ENCODE measurements at places on chromosomes 2 and 18.

DNA sequence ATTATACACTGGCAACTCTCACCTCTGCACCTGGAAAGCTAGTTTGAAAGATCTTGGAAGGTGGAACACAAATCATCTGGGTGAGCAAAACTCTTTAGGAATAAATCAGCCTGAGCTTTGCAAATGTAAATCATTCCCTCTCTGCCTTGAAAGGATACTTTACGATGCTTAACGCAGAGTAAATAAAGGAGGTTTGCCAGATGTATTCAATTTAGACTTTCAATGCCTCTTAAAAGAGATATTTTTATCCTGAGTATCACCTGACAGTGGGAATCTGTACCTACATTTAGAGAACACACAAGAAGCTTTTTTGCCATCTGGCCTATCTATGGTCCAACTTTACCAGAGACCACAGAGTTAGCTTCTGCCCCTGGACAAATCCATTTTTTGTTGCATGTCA is 983.2 kb upstream of the CDH2 start:
- DNase-seq: no peak

GRCh38 chr18:9079818-9080528 is 22.5 kb upstream of the NDUFV2 start:
- DNase-seq: no peak

- no peak for DNase-seq
Measured at GRCh38 chr2:88187038-88187676, 17.0 kb downstream of the THNSL2 start.

DNA sequence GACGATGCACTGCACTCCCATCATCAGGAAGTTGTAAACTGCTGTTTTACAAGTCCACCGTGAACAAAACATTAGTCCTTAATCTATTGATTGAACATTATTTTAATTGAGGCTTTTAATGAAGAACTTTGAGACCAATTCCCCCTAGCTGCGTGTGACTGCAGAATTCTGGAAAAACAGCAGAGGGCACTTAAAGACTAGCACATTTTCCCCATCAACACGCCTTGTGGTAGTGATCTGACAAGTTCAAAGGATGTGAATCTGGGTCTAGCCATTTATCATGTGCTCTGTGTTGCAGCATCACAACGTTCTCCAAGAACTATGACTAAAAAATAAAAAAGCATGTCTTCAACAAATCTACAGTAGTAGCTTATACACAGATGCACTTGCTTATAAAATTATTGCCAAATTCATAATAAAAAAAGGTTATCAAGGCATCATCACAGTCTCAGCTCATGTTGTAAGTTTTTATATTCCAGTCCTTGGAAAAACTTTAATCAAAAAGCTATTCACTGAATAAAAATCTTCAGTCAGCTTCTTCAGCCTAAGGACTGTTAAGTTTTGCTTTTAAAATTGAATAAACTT is 35.8 kb downstream of the SKOR2 start:
- no peak for DNase-seq

- no peak for DNase-seq
Measured at GRCh38 chr2:156021146-156022040, 311.1 kb downstream of the NR4A2 start.

GRCh38 chr2:163198007-163198406 is 359.4 kb upstream of the KCNH7 start:
- no peak for DNase-seq

DNA sequence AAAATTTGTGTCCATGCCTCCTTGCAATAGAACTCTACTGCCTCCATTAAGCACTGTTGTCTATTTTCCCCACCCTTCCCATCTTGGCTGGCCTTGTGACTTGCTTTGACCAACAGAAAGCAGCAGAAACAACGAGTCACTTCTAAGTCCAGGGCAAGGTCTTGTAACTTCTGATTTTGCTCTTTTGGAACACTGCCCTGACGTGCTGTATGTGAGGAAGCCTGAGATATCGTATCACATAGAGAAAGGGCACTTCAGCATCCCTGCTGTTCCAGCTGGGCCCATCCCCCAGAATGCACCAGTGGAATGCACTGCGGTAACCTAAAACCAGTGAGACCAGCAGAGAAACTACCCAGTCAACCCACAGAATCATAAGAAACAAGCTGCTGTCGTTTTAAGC is 28.1 kb downstream of the NCKAP1 start:
- DNase-seq: no peak

GRCh38 chr2:157182204-157182709 is 75.2 kb upstream of the GALNT5 start:
- no peak for DNase-seq

DNA sequence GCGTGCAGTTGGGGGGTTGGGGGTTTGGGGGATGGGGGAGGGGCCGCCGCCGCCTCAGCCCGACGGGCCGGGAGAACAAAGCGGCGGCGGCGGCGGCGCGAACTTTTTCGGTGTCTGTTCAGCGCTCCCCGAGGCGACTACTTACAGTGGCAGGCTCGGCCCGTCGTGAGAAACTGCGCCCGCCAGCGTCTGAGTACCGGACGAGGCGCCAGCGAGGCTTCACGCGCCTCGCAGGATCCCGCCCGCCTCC is 172 bp downstream of the PRKD3 start:
- DNase-seq: peak; percentile 70

DNA sequence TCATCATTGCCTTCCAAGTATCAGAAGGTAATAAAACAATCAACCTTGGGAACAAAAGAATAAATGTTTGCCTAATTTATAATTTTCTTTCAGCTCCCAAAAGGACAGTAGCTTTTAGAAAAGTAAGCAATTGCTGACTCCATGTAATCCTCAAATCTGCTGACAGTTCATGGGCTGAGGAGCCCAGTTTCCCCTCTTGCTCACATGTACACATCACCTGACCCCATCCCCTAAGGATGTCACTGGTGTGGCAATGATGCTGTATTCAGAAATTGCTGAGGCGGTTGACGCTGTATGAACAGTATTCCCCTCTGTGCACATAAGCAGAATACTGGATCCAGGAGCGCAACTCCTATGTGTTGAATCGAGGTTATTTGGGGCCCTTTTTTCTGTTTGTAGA is 56.1 kb upstream of the LYPD1 start:
- no peak for DNase-seq

DNA sequence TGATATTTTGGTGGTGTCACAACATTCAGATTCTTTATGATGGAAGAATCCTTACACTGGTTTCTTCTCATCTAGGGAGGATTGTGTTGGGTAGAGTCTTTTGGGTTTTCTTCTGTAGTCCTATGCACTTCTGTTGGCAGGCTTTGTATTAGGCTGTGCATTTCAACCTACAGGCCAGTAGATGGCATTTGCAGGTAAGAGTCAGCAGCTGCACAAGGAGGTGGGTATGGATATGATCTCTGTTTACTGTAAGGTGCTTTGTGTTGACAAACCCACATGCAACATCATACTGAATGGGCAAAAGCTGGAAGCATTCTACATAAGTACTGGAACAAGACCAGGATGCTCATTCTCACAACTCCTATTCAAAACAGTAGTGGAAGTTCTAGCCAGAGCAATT is 656.8 kb downstream of the METTL4 start:
- no peak for DNase-seq

- DNase-seq: peak; percentile 39
Measured at GRCh38 chr18:37261246-37261840, 304.3 kb downstream of the CELF4 start.

DNA sequence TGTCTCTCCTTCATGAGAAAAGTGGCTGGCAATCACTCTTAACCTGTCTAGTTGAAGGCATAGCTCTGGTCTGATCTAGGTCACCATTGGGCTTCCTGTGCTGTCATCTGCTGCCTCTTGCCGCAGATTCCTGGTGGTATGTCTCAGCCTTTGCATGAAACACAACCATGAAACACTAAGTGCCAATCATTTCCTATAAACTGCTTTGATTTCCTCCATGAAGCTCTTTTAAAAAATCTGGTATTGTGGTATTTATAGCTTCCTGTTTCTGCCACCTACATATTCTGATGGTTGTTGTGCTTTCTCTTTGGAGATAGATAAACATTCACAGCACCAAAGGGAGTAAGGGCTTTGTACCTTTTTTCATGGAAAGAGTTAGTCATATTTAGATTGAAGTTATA is 120.0 kb upstream of the EPC2 start:
- no peak for DNase-seq

DNA sequence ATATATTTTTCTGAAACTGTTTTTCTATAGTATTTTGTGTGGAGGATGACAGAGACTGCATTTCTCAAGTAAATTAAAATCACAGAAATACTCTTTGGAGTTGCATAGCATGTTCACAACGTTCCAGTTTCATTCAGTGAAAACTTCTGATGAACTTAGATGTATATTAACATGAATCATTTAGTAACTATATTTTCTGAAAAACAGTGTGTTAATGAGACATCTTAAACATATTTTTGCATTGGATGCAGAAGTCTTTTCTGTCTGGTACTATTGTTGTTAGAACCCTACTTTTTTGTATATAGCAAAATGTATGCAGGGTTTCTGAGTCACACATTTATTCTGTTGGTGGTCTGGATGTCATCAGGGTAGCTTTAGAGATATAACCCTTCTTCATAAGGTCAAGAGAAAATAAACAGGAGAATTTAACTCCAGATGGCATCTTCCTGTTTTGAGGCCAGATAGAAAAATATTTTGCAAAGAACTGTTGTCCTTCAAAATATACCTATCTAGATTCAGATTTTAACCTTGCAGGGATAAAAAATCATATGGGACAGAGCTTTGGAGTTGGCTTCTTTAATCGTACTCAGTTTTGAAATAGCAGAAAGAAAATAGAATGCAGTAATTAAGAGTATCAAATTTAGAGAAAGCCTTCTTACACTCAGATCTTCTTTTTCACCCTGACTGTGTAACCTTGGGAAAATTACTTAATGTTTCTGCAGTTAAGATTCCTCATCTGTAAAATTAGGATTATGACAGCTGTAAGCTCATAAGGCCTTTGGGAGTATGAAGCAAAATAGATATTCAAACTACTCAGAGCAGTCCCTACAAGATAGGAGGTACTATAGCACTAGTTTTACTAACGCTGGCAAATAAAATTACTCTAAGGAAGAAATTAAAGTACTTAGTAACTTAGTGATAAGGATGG is 5.3 kb downstream of the COL3A1 start:
- no peak for DNase-seq

DNA sequence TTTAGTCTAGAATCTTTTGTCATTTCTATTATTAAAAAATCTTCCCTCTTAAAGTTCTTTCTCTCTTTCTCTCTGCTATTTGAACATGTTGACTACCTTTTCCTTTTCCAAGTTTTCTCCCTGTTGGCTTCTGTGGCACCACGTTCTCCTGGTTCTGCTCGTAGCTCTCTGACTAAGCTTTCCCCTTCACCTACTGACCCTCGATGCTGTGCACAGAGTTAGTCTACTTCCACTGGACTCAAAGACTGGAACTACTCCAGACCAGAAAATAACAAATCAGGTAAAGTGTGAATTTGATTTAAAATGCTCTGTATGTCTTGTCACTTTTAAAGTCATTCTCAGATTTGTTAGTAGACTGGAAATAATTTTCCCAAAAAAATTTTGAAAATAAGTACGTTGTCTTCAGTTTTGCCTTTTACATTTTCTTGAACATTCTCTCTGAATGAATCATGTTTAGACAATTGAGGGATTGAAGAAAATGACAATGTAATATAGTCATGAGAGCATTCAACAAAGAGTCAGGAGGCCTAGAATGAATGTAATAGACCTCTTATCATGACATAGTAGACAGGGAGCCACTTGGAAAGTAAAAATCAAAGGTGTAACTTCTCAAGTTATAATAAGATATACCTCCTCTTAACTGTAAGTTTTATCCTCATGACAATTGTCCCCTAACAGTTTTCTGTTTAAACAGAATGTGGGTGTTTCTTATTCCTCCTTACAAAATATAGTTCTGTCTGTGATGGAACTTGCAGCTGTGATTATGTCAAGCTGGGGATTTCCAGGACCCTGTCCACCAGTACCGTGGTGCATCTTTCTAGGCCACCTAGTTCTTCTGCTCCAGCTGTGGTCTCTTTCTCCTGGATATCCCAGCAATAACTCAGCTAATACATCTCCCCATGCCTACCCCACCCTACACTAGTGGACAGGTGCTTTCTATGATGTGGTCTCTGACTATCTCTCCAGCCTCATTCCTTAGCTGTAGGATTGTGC is 25.5 kb downstream of the ITPRID2 start:
- DNase-seq: no peak

DNA sequence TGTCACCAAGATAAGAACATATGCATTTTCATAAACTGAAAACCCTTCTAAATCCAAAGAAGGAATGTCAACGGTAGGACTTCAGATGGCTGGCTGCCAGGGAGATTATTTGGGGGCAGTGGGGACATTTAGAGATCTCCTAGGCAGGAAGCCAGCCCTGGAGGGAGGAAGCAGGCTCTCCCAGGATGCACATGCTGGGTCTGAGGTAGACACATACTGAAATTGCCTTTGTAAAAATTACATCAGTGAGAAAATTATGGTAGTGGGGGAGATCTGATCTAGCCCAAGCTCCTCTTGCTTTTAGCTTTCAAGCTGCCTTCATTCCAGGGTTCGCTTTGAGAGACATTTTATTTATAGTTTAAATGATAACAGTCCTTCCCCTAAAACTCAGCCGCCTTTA is 24.1 kb downstream of the MPP4 start:
- no peak for DNase-seq

DNA sequence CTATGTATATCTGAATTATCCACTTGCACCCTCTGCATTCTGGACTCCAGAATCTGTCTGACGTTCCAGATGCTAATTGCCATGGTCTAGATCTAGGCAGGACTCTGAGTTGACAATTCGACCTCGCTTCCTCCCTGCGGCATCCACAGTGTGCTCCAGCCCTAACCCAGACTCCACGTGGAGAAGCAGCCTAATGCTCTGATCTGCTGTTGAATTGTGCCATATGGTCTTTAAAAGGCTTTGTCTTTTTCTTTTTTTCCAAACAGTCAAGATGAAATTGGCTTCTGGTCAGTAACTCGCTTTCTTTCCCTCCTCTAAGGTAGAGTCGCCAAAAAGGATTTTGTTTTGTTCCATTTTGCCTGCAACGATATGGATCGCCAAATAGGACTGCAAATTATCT is 752.6 kb upstream of the ID2 start:
- DNase-seq: no peak

- no peak for DNase-seq
Measured at GRCh38 chr2:72561621-72562318, 264.1 kb downstream of the EXOC6B start.

DNA sequence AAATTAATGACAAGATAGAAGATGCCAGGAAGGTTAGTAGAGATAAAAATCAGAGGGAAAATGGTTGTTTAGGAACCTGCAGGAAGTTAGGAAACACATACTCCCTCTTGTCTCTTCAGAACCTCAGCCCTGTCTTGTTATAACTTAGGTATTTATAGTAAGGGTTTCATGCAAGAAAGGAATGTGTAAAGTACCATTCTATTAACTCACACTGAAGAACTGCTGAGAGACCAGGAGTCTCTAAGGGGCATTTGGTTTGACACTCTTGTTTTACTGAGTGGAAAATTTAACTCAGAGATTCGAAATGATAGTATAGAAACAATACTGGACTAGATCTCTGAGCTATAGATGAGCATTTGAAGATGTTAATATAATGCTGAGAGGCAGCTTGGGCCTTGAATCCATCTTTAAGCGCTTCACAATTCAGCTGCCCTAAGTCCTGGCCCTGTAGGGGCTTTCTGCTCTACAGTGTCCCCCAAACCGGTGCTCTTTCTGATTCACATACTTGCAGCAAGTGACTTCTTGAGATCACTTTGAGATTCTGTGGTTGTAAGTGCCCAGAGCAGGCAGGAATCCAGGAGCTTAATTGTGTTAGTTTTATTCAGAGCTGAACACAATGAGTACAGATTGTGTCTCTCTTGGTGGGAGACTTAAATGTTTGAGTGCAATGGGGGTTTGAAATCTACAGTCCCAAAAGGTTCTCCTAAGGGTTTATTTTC is 235.0 kb upstream of the RGPD4 start:
- DNase-seq: no peak
